Testis (tissue), 5 donors: ENCODE measurements at places on chromosomes 12 and 14. TPM values are rescaled to one million over a fixed set of nuclear protein-coding genes. Genes with fewer than 3 reads are reported as not detected.

The KRT86 gene
- 2.3 TPM for total RNA-seq

- no peak overlapping the region for H3K27ac ChIP-seq
- H3K4me1 ChIP-seq = no peaks in the 10 kb centered on the region
- H3K36me3 ChIP-seq = no peaks in the 10 kb centered on the region
- H3K4me3 ChIP-seq = no peak overlapping the region
- DNase-seq = no peak
These were observed 6.1 kb upstream of the FAIM2 start for GRCh38 chr12:49909826-49910225.

DNA sequence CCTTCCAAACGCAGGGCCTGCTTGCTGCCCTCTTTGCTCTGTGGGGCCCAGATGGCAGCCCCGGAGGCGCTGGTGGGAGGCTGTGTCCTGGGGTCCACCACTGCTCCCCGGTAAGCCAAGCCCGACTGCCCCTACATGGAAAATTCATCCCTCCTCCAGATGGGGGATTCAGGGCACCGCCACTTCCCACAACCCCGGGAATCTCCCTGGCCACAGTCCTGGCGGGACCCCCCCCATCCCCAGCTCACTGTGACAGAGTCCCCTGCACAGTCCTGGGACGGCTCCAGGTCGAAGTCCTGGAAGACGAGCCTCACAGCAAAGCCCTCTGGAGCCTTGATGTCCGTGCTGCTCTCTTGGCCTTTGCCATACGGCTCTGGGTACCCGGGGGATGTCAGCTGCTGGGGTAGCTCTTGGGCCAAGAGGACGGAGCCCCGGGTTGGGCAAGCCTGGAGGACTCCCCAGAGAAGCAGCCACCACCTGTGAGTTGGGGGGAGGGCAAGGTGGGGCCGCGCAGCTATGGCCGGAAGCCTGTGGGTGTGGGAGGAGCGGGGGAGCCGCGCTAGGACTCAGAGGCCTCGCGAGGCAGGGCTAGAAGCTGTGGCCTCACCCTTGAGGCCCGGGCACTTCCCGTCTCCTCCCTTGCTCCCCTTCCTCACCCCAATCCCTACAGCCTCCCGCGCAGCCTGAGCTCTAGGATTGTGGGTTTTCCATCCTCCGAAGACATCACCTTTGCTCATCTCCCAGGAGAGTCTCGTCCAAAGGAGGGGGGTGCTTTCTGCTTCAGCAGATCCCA, 815 bp downstream of the C1RL start:
- H3K36me3 ChIP-seq = no peaks in the 10 kb centered on the region
- H3K4me3 ChIP-seq = peak overlapping the region; percentile 74
- no peaks in the 10 kb centered on the region for H3K27me3 ChIP-seq
- DNase-seq = peak; percentile 77
- peak overlapping the region; percentile 93 for H3K27ac ChIP-seq

GRCh38 chr14:68884031-68885030, 91.5 kb upstream of the ZFP36L1 start:
- no peaks in the 10 kb centered on the region for H3K36me3 ChIP-seq
- peak; percentile 23 for DNase-seq
- H3K4me1 ChIP-seq = no peaks in the 10 kb centered on the region
- no peaks in the 10 kb centered on the region for H3K27me3 ChIP-seq
- H3K27ac ChIP-seq = no peak overlapping the region

DNA sequence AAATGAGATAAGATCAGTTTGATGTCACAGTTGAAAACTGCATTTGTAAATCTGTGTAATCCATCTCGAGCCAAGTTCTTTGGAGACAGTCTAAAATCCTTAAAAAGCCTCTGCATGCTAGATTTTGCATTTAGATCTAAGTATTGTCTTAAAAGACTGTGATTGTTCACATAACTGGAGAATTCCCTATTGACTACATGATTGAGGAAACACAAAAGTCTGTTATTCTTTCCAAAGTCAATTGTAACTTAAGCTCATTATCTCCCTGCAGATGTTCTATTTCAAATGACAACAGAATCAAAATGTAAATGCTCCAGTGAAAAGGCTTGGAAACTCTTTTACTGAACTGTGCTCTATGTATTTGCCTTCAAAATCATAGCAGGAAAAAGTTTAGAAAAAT, 77.8 kb downstream of the MYF5 start:
- H3K27me3 ChIP-seq = no peaks in the 10 kb centered on the region
- no peaks in the 10 kb centered on the region for H3K4me1 ChIP-seq
- DNase-seq = no peak
- H3K4me3 ChIP-seq = no peak overlapping the region
- H3K36me3 ChIP-seq = no peaks in the 10 kb centered on the region
- H3K27ac ChIP-seq = no peak overlapping the region

The NANOG gene
- total RNA-seq = 1.1 TPM

DNA sequence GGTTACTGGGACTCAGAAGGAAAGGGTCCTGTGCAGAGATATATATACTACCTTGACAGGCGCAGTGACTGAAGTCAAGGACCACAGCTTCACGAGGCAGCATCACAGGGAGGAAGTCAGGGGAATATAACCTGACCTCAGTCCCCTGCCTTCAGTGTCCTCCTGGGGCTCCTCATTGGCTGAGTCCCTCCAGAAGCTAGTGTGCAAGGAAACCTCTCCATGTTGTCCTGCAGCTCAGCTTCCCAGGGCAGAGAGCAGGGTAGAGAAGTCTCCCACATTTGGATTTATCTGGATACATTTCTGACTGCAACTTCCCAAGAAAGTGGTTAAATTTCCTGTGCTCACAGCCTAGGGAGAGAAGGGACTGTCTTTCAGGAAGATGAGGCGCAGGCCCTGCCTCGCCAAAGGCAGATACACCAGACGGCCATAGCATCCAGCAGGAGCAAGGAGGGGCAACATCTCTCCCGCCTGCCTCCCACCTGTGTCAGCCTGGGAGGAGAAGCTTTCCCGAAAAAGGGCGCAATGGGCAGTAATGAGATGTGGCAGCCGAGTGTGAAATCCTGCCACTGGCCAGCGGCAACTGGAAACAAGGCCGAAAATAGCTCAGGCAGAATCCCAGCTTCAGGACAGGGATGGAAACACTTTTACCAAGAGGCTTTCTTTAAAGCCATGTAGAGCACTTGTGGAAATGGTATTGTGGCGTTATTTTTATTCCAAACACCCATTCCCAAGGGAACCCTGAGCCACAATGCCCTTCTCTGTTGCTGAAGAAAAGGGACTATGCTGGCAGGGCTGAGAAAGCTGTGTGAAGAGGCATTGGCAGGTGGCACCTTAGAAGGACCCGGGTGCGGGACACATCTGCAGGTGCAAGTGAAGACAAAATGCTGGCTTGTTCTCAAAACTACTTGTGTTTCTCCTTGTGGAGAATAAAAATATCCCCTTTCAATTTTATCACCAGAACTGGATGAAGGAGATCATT, 54.9 kb upstream of the HIF1A start:
- no peak overlapping the region for H3K4me3 ChIP-seq
- no peaks in the 10 kb centered on the region for H3K36me3 ChIP-seq
- no peak overlapping the region for H3K27ac ChIP-seq
- no peak for DNase-seq
- H3K4me1 ChIP-seq = no peaks in the 10 kb centered on the region

The TPPP2 gene
- 94.3 TPM for total RNA-seq

GRCh38 chr14:62943202-62943601, 102.1 kb downstream of the KCNH5 start:
- H3K27me3 ChIP-seq = no peaks in the 10 kb centered on the region
- H3K27ac ChIP-seq = no peak overlapping the region
- DNase-seq = no peak
- H3K4me1 ChIP-seq = no peaks in the 10 kb centered on the region
- H3K36me3 ChIP-seq = no peaks in the 10 kb centered on the region

- no peaks in the 10 kb centered on the region for H3K27me3 ChIP-seq
- no peaks in the 10 kb centered on the region for H3K36me3 ChIP-seq
- no peak for DNase-seq
- H3K27ac ChIP-seq = no peak overlapping the region
- H3K4me3 ChIP-seq = no peak overlapping the region
These were observed 10.4 kb downstream of the B4GALNT3 start for GRCh38 chr12:470133-470532.

DNA sequence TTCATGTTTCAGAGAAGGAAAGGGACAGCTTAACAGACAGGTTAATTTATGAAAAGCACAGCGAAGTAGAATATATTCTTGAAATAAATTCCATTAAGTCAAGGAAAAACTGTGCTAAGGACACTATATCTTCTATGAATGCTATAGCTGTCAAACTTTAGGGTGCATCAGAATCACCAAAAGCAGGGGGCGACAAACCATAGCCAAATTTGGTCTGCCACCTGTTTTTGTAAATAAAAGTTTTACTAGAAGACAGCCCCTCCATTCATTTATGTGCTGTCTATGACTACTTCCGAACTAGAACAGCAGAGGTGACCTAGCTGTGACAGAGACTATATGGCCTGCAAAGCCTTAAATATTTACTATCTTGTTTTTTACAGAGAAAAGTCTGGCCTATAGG, 25.9 kb downstream of the PPP4R3A start:
- H3K4me3 ChIP-seq = no peak overlapping the region
- DNase-seq = no peak
- no peak overlapping the region for H3K27ac ChIP-seq
- H3K27me3 ChIP-seq = no peaks in the 10 kb centered on the region
- no peaks in the 10 kb centered on the region for H3K36me3 ChIP-seq

DNA sequence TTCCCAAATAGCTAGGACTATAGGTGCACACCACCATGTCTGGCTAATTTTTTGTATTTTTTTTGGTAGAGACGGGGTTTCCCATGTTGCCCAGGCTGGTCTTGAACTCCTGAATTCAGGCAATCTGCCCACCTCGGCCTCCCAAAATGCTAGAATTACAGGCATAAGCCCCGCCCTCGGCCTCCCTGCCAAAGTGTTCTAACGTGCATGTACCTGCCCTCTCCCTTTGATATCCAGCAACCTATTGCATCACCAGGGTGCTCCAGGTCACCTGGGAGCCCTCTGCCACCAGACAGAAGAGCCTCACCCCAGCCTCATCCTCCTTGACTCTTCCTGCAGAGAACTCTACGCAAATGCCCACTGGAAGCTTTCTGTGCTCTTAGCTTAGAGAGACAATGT, 2.2 kb upstream of the EML1 start:
- no peak overlapping the region for H3K4me3 ChIP-seq
- H3K27ac ChIP-seq = no peak overlapping the region
- H3K36me3 ChIP-seq = no peaks in the 10 kb centered on the region
- H3K4me1 ChIP-seq = peaks cover 5% of the 10 kb centered on the region

DNA sequence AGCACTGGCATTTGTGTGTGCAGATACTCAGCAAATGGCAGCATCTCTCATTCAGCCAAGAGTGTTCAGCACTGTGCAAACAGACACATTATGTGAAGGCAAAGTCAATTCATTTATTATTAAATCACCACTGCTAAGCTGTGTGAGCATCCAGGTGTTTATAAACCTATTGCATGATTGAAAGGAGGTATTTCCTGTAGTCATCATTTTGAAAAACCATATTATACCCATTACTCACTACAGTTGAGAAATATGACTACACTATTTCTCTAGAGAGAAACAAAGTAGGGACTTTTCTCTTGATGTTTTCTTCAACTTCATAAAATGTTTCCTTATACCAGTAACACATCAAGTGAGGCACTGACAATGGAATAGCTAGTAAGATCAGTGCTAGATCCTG, 13.7 kb downstream of the SPX start:
- H3K4me3 ChIP-seq = no peak overlapping the region
- no peak for DNase-seq
- no peaks in the 10 kb centered on the region for H3K27me3 ChIP-seq

DNA sequence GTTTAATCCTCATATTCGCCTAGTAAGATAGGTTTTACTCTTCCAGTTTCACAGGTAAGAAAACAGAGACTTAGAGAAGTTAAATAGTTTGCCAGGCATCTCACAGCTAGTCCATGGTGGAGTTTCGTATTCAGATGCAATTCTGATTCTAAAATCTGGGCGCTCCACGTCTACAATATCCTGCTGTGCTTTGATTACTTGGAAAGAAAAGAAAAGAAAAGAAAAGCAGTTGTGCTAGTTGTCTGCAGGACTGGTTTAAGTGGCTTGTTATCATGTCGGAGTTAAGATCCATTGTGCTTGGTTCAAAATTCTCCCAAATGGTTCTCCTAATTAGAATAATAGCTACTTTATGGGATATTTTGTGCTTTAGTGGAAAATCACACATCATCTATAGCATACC, 18.6 kb downstream of the AKAP3 start:
- H3K36me3 ChIP-seq = no peaks in the 10 kb centered on the region
- no peaks in the 10 kb centered on the region for H3K4me1 ChIP-seq
- H3K27me3 ChIP-seq = no peaks in the 10 kb centered on the region

The CDK4 gene
- 73.5 TPM for total RNA-seq

DNA sequence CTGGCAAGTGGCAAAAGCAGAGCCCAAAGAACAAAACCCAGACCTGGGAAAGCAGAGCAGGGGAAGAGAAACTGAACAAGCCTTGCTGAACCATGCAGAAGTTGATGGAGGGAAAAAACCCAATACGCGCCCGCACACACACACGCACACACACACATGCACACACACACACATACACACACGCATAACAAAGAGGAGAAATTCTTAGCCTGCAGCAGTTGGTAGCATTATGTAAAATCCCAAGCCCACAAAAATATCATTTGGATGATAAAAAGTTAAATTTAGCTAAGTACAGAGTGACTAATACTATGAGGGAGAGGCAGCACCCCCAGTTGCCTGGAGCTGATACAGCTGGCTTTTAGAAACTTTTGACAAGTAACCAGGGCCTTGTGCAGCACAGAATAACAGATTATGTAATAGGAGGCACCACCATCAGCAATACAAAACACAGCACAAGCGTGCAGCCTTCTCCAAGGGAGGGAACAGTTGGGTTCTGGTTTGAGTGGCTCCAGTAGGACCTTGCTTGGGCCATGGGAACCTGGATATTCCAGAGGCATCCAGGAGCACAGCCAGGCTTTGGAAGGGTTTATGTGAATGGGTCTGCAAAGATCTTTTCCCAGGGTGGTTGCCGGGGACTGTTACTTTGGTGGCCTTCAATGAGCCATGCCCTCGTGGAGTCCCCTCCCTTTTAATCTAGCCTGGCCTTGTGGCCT, 35.3 kb downstream of the PITPNM2 start:
- no peak overlapping the region for H3K4me3 ChIP-seq
- H3K4me1 ChIP-seq = peaks cover 23% of the 10 kb centered on the region
- no peaks in the 10 kb centered on the region for H3K27me3 ChIP-seq
- no peaks in the 10 kb centered on the region for H3K36me3 ChIP-seq
- H3K27ac ChIP-seq = no peak overlapping the region

The C12orf56 gene
- total RNA-seq = 13.1 TPM

GRCh38 chr12:12326262-12326661, 23.8 kb downstream of the MANSC1 start:
- H3K27ac ChIP-seq = no peak overlapping the region
- H3K27me3 ChIP-seq = no peaks in the 10 kb centered on the region
- H3K4me3 ChIP-seq = no peak overlapping the region
- H3K36me3 ChIP-seq = no peaks in the 10 kb centered on the region
- no peak for DNase-seq

DNA sequence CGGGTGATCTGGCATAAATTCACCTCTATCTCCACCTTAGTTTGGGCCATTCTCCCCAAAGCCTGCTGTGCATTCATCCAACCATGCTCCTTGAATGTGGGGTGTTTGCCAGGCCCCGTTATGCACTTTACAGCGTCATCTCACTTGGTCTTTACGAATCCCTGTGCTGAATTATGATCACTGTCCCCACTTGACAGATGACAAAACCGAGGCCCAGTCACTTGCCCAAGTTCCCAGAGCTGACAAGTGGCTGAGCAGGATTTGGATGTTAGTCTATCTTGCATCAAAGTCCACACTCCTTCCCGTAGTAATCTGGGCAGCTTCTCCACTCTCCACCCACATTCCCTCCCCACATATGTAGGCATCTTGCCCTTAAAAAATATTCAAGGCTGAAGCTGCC, 44.8 kb downstream of the WSCD2 start:
- H3K4me1 ChIP-seq = no peaks in the 10 kb centered on the region
- no peak for DNase-seq
- no peak overlapping the region for H3K4me3 ChIP-seq
- H3K27ac ChIP-seq = no peak overlapping the region
- H3K27me3 ChIP-seq = no peaks in the 10 kb centered on the region
- H3K36me3 ChIP-seq = no peaks in the 10 kb centered on the region
